Right forelimb (tissue), 1 donor: ENCODE measurements at places on chromosomes 13 and 19.

DNA sequence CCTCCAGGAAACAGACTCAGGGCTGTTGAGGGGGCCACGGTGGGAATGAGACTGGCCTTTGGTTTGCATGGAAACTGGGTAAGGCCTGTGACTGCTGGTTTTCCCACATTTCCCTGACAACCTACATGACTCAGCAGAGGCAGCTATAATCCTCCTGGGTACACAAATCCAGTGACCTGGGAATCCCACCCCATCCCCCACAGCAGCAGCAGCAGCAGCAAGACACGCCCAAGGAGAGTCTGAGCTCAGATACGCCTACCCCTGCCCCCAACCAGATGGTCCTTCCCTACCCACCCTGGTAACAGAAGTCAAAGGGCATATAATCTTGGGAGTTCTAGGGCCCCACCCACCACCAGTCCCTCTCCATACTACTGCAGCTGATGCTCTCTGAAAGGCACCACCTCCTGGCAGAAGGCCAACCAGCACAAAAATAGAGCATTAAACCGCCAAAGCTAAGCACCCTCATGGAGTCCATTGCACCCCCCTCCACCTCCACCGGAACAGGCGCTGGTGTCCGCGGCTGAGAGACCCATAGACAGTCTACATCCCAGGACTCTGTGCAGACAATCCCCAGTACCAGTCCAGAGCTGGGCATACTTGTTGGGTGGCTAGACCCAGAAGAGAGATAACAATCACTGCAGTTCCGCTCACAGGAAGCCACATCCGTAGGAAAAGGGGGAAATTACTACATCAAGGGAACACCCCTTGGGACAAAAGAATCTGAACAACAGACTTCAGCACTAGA lies 237.2 kb upstream of the SPRY2 start:
- no peak for DNase-seq

DNA sequence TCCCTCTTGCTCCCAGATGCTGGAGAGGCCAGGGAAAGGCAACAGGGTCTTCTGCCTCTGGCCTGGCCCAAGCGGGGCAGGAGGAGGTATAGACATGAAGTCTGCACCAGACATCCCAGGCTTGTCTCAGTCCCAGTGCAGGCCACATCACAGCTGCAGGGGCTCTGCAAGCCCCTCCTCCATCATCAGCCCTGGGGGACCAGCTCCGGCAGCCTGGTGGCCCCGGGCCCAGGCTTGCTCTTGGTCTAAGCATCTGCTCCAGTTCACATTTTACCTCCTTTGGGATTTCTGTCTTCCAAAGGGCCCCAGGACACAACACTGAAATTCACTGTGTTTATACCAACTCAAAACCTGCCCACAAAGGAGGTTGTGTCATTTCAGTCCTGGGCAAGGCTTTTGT lies 359.4 kb downstream of the ZNF536 start:
- DNase-seq: no peak

DNA sequence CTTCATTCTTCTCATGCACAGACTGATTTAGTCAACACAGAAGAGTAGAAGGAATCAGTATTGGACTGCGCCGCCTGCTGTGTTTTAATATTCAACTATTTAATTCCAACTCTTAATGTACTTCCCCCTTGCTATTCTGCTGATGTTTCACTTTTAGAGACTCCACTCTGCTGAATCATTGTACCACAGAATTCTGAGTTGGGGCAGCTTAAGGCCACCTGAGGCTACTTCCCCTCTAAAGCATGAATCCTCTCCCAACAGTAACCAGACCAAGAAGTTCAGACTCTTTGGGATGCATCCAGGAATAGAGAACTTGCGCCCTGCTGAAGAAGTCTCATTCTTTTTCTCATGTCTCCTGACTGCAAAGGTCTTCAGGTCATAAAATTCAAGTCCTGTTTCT lies 708.8 kb downstream of the UQCRFS1 start:
- DNase-seq: no peak

DNA sequence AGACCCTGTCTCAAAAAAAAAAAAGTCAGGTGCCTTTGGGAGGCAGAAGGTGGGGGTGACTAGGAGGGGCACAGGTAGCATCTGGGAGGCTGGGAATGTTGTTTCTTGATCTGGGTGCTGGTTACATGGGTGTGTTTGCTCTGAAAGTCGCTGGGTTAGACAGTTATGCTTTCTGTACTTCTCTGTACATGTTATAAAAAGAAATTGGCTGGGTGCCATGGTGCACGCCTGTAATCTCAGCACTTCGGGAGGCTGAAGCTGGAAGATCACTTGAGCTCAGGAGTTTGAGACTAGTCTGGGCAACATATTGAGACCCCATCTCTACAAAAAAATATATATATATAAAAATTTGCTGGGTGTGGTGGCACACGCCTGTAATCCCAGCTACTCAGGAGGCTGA lies 15.1 kb downstream of the NOSIP start:
- DNase-seq: no peak

DNA sequence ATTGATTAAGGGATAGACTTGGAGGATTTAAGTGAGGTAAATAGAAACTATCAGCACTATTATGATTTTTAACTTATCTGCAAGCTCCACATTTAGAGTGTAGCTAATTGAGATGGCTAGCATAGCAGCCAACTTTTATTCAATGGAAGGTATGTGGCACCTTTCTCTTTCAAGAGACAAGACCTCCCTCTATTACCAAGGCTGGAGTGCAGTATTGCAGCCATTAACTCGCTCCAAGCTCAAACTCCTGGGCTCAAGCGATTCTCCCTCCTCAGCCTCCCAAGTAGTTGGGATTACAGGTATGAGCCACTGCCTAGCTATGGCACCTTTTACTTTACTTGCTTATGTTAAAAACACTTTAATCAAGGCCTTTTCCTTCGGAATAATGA lies 8.2 kb downstream of the TPT1 start:
- DNase-seq: no peak

GRCh38 chr13:91660076-91660415 lies 261.6 kb downstream of the GPC5 start:
- DNase-seq: no peak

- DNase-seq: peak; percentile 72
Measured at GRCh38 chr19:42250666-42251531, 4.0 kb downstream of the ERF start.

DNA sequence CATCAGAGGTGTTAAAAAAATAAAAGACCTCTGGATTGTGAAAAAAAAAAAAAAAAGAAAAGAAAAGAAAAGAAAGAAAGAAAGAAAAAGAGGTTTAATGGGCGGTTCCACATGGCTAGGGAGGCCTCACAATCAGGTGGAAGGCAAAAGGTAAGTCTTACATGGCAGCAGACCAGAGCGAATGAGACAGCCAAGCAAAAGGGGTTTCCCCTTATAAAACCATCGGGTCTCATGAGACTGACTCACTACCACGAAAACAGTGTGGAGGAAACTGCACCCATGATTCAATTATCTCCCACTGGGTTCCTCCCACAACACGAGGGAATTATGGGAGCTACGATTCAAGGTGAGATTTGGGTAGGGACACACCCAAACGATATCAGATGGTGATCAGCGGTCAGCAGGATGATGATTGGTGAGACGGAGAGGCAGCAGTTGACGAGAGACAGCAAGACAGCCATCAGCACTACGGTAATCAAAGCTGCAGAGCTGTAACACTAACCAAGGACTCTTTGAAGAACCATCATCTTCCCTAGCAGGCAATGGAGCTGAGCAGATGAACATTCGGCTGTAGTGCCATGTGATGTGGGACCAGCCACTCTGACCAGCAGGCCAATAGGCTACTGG lies 3.9 kb upstream of the CD209 start:
- DNase-seq: no peak

DNA sequence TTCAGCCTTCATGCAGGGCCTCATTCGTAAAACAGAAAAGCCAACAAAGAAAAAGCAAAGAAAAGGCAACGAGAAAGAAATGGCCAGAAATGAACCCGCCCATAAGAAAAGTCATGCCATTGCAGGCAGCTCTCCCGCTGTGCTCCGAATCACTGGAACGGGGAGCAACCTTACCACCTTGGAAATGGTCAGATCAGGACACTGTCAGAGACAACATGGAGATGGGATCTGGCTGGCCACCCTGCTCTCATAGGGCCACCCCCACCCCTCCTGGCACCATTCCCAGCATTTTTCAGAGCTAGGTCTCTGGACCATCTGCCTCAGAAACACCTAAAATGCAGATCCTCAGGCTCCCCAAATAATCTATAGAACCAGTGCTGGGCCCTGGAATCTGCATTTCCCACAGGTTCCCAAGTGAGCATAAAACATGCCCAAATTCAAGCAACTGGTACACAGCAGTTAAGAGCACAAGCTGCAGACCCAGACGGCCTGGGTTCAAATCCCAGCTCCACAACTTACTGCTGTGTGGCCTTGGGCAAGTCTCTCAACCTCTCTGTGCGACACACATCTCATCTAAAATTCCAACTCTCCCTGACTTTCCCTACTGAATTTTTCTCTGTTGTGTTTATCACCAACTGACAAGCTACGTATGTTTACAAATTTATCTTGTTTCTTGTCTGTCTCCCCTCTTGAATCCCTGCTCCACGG lies 151.6 kb downstream of the IER2 start:
- DNase-seq: no peak

DNA sequence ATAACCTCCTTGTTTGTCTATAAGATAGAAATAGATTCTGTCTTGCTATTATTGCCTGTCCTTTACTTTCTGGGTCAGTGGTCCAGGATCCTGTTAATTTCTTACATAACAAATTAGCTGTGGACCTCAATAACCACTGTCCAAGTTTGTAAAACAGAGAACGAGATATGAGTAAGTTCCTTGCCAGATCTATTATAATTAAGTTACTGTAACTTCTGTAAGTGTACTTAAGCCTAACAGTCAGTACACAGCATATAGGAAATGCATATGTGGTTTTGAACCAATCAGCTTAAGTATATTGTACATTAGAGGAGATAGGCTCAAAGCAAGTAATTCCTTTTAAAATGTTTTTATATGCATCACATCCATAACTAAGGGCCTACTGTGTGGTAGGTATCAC lies 34.9 kb downstream of the HTR2A start:
- no peak for DNase-seq

DNA sequence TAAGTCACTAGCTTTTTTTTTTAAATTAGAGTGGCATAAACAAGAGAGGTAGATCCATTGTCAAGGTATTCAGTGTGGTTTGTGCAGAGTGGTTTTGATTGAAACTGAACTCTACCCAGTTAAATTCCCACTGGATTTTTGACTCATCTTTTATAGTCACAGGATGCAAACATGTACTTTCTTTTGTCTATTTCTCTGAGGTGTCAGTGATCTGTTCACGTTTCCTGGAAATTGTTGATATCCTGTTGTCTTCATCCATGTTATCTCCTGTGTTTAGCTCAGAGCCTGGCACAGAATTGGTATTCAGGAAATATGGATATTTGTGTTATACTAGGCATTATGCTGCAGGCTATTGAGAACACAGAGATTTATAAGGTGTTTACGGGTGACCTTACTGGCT lies 119.7 kb downstream of the PCCA start:
- DNase-seq: no peak

GRCh38 chr19:4081441-4082129 lies 14.9 kb upstream of the ZBTB7A start:
- DNase-seq: no peak

- DNase-seq: no peak
Measured at GRCh38 chr13:49711218-49711863, 20.1 kb upstream of the EBPL start.
